ENCODE measurements at places on chromosomes 16 and 17.

GRCh38 chr16:50627419-50627818 is 53.7 kb downstream of the SNX20 start:
- DNase-seq = peak; percentile 68

- DNase-seq = no peak
Observed at GRCh38 chr16:74942566-74942965, 42.4 kb downstream of the WDR59 start.

GRCh38 chr17:37643118-37643766 is at the start of gene DDX52:
DDX52 (minus strand) TSS chr17:37643446; CDS start chr17:37643420, 26 bp downstream.
- peak; percentile 74 for DNase-seq

DNA sequence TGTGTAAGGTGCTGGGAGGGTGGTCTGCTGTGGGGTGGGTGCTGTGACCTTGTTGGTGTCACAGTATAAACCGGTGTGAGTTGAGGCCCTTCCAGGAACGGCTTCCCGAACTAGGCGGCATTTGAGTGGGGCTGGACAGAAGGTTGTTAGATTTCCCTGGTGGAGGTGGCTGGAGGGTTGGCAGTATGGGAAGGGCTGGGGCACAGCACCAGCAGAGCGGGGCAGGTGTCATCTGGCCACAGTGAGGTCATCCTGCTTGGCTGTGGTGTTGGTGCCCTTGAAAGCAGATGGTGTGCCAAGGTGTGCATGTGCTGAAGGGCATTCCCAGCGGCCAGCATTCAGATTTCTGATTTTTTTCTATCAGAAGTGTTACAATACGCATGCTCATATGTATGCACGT is 28.1 kb downstream of the BANP start:
- no peak for DNase-seq

GRCh38 chr17:21495281-21495680 is 119.1 kb downstream of the KCNJ12 start:
- DNase-seq = no peak

DNA sequence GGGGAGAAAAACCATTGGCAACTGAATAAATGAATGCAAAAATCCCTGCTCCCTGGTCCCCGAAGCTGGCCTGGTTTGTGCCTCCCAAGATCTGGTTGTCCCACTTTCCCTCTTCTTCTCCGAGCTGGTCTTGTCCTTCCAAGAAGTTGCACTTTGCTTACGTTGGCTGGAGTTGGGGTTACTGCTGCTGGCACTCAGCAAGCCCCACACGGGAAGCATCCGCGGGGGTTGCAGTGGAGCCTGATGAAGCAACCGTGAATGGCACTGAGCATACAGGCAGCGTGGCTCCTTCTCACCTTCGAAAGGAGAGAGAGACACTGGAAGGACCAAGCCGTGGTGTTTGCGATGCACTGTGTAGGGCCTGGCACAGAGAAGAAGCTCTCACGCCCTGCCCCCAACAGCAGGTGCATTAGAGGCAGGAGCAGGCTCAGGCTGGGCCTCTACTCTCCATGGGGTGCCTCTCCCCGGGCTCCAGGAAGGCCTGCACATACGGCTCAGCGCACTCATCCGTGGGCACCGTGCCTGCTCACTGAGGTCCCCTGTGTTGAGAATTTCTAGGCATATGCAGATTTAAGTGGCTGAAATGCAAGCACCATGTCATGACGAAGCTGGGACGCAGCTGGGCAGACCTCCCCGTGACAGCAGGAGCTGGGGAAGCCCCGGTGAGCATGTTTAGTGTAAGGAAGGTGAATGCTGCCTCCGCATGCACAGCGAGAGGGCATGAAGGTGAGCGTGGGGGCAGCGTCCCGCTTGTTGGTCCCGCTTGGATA is 12.1 kb downstream of the CA5A start:
- DNase-seq = peak; percentile 95

DNA sequence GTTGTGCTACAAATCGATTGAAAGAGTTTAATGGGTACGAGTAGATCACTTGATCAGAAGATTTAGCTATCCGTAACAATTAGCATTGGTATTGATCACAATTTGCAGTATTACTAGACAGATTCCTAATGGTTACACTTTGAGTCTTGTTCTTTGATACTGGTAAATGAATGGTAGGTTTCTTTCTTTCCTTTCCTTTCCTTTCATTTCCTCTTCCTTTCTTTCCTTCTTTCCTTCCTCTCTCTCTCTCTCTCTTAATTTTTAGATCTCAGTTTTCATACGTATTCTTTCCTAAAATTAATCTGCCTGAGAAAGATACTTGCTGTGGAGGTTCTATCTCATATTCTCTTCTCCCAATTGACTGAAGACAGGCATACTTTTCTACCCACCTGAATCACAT is 17.9 kb downstream of the CPD start:
- DNase-seq = no peak

GRCh38 chr17:40338941-40339649 is 25.4 kb downstream of the GJD3 start:
- no peak for DNase-seq

DNA sequence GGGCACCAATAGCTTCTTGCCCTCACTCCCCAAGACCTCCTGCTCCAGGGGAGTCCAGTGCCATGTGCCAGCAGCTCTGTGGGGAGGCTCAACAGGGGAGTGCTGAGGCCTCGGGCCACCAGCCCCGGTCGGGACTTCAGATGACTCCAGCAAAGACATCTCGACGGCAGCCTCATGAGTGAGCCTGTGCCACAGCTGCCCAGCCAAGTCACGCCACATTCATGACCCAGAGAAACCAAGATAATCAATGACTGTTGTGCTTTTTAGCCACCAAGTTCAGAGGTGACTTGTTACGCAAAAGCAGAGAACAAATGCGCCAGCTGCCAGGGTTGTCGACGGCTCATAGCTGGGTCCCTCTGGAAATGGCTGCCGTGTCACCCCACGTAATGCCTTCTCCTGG is 157.5 kb downstream of the BANP start:
- no peak for DNase-seq

- DNase-seq = no peak
Observed at GRCh38 chr16:86499889-86500707, 10.2 kb upstream of the FOXF1 start.

- DNase-seq = no peak
Observed at GRCh38 chr16:2350500-2350899, 10.0 kb upstream of the ABCA3 start.

- DNase-seq = no peak
Observed at GRCh38 chr17:82983510-82984248, 95.7 kb upstream of the METRNL start.

Measured in NCI-H524 treated with DMSO at 0.1 percent for 48 hours (cell line).